AG09319 (cell line): ENCODE measurements at places on chromosomes 3 and 15.

DNA sequence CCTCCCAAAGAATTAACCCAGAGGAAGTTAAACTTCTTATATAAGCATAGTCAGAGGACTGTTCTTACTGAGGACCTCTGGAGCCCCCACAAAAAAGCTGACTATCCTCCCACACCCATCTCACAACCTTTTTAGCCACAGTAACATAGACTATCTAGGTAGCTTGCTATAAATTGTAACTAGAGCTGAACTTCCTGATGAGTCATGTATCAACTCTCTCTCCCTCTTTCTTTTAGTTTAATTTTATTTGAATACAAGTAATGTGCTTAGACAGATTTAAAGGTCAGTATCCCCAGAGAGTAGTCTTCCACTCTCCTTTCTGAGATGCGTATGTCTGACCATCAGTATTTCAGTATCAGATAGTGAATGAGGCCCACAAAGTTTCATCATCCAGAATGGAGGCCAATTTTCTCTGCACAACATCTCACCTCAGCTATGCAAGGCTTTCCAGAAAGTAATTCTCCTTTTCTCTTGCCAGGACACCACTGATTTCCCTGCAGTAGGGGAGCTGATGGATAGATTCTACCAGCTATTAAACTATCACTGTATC is 104.0 kb upstream of the MYRIP start:
- peak; percentile 59 for DNase-seq

DNA sequence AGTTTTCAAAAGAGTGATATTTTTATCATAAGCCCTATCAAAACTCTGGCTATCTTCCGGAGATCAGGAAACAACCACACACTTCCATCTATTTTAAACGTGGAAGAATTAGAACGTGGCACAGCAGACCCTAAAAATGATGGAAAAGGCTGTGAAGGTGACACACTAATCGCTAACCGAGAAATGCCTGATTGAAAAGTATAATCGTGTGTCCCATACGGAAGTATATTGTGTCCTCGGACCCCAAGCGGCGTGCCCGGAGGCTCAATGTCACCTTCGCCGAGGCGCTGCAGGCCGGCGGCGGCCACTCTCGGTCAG is 642 bp downstream of the COX5A start:
- DNase-seq, result no peak

GRCh38 chr3:56655709-56656108 is 27.4 kb downstream of the TASOR start:
- DNase-seq, result no peak

DNA sequence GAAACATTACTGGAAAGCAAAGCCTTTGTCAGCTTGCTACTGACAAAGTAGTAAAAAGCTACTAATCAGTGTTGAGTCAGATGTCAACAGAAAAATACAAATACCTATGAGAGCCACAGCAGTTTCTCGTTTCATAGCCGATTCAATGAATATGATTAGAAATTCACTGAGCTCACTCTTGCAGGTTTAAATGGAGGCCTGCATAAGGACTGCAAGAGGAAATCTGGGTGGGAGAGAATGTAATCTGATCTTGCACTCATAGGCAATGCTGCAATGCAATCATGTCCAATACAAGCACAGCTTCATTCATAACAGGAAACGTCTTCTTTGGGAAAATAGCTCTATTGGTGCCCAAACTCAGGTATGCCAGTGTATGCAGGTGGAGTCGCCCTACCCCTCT is 608.8 kb downstream of the ROBO2 start:
- DNase-seq, result no peak

DNA sequence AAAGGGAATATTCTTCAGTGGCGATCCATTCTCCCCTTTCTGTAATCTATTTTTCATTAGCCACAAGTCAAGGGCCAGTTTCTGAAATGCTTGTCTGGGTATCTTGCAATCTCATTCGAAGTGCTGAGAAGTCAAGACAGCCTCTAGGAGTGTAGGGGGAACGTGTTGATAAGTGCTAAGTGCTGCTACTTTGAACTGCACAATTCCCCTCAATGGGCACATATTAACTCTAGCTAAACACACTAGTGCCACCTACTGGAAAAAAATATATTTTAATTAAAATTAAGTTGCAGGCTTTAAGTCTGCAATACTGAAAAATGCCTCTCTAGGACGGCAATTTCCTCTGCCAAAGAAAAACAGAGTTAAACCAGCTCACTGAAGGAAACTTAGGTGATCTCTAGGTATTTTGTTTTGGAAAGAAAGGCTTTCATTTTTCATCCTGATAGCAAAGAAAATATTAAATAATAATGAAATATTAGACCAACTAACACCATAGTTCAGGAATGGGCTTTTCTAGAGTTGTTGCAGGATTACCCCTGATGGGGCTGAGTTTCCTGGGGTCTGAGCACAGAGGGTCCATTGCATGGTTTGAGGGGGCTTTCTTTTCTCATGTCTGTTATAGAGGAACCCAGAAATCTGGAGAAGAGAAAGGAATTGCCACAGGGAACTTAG is 181.9 kb upstream of the KBTBD8 start:
- no peak for DNase-seq

DNA sequence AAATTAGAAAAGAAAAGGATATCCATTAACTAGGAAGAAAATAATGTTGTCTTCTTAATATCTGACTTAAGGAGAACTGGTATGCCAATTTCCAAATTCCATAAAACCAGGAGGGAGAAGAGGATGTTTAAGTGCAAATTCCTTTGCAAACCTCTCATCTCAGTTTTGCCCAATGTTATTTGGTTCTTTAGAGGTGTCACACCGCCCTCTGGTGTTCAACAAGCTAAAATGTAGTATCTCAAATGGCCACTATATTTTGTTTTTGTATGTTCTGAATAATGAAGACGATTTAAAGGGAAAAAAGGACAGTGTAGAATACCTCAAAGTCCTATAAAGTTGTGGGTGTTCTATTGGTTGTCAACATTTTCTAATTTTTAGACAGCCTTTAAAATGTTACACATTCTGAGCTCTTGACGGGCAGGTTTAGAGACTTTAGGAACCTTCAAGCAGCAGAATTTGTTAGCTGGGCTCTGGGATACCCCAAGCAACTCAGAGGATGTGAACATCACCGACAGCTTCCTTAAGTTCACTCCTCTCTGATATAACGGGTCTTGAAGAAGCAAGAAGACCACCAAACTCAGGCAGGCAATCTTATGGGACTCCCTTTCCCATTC is 458.3 kb downstream of the MFSD1 start:
- DNase-seq, result peak; percentile 51

GRCh38 chr3:53799338-53799865 is 46.8 kb downstream of the CHDH start:
- DNase-seq, result no peak

DNA sequence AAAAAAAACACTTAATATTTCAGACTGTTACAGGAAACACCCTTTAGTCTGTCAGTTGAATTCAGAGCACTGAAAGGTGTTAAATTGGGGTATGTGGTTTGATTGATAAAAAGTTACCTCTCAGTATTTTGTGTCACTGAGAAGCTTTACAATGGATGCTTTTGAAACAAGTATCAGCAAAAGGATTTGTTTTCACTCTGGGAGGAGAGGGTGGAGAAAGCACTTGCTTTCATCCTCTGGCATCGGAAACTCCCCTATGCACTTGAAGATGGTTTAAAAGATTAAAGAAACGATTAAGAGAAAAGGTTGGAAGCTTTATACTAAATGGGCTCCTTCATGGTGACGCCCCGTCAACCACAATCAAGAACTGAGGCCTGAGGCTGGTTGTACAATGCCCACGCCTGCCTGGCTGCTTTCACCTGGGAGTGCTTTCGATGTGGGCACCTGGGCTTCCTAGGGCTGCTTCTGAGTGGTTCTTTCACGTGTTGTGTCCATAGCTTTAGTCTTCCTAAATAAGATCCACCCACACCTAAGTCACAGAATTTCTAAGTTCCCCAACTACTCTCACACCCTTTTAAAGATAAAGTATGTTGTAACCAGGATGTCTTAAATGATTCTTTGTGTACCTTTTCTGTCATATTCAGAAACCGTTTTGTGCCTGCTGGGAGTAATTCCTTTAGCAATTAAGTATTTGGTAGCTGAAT is 17.9 kb downstream of the TMEM43 start:
- no peak for DNase-seq
